NCI-H2171 (cell line): ENCODE measurements at places on chromosomes 11 and 22.

DNA sequence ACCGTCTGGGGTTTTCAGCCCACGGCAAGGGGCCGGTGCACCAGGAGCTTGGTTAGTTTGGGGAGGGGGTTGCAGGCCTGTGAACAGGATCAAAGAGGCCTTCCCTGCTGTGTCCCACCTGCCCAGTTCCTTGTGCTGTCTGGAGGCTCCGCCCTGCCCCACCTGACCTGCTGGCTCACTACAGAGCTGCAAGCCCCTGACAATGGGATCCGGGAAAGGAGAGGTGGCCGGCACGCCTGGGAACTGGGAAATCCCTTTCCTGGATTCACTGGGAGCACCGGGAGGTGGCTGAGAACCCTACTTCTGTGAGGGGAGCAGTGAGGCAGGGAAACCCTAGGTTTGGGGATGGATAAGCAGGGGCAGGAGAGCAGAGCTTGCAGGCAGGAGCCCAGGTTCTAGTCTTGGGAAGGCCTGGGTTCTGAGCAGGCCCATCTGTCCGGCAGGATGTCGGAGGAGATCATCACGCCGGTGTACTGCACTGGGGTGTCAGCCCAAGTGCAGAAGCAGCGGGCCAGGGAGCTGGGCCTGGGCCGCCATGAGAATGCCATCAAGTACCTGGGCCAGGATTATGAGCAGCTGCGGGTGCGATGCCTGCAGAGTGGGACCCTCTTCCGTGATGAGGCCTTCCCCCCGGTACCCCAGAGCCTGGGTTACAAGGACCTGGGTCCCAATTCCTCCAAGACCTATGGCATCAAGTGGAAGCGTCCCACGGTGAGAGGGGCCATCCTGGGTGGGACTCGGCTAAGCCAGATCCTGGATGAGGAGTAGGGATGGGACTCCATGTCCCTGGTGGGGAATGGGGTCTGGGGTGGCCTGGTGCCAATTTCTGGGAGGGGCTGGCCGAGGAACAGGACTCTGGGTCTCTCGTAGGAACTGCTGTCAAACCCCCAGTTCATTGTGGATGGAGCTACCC, 786 bp downstream of the CAPN1 start:
- peak; percentile 22 for DNase-seq

GRCh38 chr11:121240650-121241303, 51.8 kb upstream of the SC5D start:
- DNase-seq = no peak

DNA sequence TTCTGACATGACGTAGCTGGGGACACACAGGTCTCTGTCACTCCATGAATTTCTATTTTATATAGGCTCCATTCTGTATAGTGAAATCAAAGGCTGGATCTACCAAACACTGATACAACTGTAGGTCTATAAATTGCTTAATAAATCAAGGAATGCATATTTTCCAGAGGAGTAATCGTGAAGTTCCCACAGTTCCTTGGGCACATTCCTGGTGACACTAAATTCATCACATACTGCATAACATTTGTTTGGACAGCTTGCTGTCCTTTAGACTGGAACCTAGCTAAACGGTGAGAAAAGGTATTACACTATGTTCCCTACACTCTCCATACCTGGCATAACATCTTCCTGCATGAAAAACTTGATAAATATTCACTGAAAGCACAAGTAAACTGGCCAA, 41.6 kb upstream of the UCP3 start:
- no peak for DNase-seq

- DNase-seq = no peak
Measured at GRCh38 chr11:120288021-120288420, 37.1 kb upstream of the TLCD5 start.

DNA sequence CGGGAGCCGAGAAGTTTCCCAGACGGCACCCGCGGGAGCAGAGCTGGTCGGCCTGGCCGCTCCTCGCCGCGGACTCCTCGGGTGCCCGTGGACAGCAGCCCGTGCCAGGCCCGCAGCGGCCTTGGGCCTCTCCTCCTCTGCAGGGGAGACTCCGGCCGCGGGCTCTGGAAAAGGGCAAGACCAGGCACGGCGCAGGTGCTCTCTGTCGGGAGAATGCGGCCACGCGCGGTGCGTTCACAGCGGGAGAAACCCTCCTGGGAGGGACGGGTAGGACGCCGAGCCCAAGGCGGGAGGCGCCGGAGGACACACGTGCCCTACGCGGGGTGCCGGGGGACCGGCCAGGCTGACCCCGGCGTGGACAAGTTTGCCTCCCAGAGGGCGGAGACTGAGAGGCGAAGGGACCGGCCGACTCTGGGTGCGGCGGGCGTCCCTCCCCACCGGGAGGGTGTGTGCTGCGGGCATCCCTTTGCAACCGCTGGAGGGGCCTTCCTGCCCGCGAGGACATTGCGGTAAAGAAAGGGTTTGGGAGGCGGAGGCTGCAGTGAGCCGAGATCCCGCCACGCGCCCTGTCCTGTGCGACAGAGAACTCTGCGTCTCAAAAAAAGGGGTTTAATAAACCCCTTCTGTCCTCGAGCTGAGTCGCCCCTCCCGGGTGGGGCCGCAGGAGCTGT, 2.3 kb downstream of the IFITM1 start:
- no peak for DNase-seq

DNA sequence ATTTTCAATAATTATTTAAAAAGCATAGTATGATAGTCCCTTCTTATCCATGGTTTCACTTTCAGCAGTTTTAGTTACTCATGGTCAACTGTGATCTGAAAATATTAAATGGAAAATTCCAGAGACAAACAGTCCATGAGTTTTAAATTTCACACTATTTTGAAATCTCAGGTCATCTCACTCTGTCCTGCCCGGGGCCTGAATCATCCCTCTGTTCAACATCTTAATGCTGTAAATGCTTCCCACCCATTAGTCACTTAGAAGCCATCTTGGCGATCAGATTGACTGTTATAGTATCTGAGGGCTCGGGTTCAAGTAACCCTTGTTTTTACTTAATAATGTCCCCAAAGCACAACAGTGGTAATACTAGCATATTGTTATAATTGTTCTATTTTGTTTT, 1509.3 kb downstream of the FAM181B start:
- no peak for DNase-seq

DNA sequence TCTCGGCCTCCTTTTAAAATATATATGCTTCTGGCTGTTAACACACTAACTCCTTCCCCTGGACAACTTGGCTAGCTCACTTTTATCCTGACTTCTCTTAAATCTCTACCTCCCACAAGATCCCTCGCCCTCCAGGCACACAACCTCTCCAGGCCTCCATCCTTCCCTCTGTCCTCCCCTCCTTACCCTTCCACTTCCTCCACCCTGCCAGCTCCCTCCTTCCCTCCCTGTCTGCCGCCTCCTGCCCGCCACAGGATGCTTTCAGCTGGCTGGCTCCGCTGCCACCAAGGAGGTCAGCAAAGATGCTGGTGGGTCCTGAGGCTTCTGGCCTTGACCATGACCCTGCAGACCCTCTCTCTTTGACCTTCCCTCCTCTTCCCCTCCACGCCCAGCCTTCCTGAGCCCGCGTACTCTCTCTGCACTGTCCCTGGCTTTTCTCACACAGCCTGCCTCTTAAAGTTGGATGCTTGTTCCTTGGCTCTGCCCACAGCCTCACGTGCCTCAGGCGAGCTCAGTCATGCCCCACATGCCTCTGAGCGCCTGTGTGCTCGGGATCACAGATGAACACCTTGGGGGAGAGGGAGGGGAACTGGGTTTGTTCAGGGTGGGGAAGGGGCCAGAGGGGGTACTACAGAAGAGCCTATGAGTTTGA, 6.7 kb downstream of the NFAM1 start:
- peak; percentile 66 for DNase-seq

GRCh38 chr22:47139790-47140119, 377.3 kb downstream of the TBC1D22A start:
- no peak for DNase-seq

DNA sequence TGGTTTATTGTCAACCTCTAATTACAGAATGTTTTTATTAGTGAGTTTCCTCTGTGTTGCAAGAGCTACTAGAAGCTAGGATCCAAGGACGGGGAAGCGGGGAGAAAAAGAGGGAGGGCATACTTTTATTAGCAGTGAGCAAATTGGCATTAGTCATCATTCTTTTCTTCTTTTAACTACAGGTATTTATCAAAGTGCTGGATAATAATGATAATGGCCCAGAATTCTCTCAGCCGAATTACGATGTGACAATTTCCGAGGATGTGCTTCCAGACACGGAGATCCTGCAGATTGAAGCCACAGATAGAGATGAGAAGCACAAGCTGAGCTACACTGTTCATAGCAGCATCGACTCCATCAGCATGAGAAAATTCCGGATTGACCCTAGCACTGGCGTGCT, 179.7 kb upstream of the MTNR1B start:
- DNase-seq = no peak

DNA sequence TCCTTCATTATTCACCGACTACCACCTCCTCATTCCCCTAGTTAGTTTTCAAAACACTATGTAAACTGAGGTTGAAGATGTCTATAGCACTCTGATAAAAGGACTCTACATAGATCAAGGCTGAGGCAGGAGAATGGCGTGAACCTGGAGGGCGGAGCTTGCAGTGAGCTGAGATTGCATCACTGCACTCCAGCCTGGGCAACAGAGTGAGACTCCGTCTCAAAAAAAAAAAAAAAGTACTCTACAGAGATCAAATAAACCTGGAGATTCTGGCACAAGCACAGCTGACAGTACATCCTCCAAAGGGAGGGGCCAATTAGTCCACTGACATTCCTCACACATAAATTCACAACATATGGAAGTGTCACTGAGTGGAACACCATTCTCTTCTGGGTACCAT, 31.0 kb downstream of the TSG101 start:
- no peak for DNase-seq

- DNase-seq = no peak
Measured at GRCh38 chr22:35306350-35306967, 6.8 kb downstream of the TOM1 start.

DNA sequence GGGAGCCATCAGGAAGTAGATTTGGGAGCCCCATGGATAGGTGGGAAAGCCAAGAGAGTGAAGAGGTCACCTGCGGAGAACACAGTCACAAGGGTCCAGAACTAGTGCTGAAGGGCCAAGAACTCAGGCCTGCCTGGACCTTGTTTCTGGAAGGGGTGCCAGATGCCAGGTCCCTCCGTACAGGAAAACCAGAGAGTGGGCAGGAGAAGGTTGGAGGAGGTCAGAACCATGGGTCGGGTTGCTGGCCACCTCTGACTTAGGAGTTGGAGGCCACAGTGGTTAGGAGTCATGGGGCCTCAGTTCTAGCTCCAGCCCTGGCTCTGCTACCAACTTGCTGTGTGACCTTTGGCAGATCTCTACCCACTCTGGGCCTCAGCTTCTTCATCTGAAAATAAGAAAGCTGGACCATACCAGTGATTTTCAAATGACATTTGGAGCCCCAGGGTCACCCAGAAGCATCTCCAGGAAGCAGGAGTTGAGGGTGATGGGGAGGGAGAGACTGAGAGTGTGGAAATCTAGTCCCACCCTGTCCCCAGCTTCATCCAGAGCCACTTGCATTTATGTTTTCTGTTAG, 20.8 kb upstream of the TUB start:
- DNase-seq = no peak

- DNase-seq = no peak
Measured at GRCh38 chr11:100734743-100735527, 47.8 kb downstream of the ARHGAP42 start.

DNA sequence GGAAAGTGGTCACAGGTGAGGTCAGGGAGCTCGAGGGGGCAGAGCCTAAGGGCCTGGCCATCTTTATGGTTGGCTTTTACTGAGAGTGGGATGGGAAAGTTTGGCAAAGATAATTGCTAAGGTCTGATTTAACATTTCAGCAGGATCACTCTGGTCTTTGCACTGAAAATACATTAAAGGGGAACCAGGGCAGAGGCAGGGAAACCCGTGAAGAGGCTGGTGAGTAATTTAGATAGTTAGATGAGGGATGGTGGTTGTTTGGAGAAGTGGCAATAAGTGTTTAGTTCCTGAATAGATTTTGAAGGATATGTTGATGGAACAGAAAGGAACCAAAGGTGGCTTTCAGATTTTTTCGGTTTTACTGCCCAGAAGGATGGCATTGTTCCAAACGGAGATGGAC, 50.8 kb downstream of the SCN3B start:
- DNase-seq = no peak

DNA sequence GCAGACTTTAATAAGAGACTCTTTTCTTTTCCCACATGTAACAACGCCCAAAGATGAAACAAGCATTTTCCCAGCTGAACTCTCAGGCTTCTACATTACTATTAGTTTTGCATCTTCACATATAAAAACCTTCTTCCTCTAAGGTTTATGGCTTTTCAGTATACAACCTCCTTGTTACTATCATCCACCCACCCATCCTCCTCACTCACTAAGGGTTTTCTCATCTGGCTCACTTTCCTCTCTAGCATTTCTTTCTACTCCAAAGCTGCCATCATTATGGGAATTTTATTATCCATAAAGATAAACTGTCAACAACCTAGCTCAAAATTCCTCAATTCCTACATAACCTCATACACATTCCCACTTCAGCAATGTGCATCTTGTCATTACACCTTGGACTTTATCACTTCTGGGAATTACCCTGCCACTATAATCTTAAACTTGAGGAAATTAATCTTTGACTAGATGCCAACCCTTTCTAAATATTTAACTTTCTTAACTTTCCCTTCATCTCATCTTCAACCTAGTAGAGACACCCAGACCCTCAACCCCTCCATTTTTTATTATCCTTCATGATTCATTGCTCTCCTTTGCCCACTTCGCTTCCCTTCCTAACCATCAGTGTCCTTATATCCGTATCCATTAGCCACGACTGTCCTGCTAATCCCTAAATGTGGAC, 30.9 kb downstream of the MTMR2 start:
- DNase-seq = no peak

GRCh38 chr11:7910286-7910788, 20.7 kb downstream of the OR10A6 start:
- DNase-seq = no peak

DNA sequence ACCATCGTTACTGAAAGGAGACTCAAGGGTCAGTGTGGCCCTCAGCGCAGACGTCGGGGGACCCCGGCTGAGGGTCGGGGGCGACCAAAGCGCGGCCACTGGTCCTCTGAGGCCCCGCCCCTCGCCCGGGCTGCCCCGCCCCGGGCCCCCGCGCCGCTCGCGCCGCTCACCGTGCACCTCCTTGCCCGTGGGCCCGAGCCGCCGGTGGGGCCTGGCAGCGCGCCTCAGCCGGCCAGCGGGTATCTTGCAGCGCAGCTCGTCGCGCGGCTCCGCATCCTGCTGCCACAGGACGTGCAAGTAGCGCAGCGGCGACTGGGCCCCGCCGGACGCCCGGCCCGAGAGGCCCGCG, 419 bp downstream of the ANKRD54 start:
- DNase-seq = peak; percentile 38

- DNase-seq = no peak
Measured at GRCh38 chr11:82858133-82858532, 42.1 kb downstream of the PRCP start.

- DNase-seq = no peak
Measured at GRCh38 chr11:10556590-10556989, 11.9 kb downstream of the LYVE1 start.
